ENCODE measurements at places on chromosomes 3 and 15. TPM values are rescaled to one million over a fixed set of nuclear protein-coding genes. Genes with fewer than 3 reads are reported as not detected.

DNA sequence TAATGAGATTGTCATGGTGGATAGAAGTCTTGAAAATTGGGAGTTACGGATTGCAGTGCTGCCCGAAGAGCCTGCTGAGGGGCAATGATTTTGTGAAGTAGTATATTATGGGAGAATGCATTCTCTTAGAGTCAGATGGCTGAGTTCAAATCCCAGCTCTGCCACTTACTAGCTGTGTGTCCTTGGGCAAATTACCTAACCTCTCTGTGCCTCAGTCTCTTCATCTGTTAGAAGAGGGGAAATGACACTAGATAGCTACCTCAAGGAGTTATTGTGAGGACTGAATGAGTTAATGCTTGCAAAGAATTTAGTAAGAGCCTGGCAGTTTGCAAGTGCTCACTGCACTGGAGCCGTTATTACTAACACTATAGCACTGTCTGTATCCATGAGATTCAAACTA lies 15.4 kb downstream of the FGD5 start:
- no peaks in the 10 kb centered on the region for H3K27me3 ChIP-seq
- DNase-seq, result no peak
- no peak overlapping the region for H3K4me3 ChIP-seq
- no peaks in the 10 kb centered on the region for H3K4me1 ChIP-seq

DNA sequence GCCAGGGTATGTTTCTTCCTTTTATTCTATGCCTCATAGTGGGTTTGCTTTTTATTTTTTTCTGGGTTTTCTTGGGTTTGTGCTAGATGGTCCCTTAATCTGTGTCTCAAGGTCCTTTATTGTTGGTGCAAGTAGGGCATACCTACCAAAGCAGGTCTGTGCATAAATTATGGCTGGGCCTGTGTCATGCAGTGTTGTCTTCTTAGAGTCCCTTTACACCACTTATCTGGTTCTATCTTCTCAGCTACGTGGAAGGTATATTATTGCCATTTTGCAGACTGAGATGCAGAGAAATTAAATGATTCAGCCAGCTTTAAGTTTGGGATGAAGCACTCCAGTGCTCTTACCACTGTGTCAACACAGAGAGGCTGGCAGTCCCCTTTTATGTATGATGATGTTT lies 293.5 kb upstream of the SOX2 start:
- H3K27ac ChIP-seq, result no peak overlapping the region
- no peaks in the 10 kb centered on the region for H3K27me3 ChIP-seq
- H3K36me3 ChIP-seq, result no peaks in the 10 kb centered on the region

DNA sequence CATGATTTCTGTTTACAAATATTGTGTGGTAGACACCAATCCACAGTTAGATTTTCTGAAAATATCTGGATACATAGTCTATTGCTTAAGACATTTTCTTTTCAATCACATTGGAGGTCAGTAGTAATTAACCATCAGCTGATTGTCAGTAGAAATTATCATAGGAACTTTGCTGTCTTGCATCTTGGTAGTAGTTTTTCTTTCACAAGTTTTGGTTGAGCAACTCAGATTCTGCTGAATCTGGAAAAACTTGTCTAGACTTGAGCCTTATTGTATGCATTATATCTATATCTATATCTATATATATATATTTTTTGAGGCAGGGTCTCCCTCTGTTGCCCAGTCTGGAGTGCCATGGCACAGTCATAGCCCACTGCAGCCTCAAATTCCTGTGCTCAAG lies 4.0 kb downstream of the RAB11A start:
- no peak for DNase-seq
- H3K4me1 ChIP-seq, result peaks cover 4% of the 10 kb centered on the region
- no peaks in the 10 kb centered on the region for H3K36me3 ChIP-seq
- no peaks in the 10 kb centered on the region for H3K27me3 ChIP-seq
- H3K4me3 ChIP-seq, result no peak overlapping the region

- no peak overlapping the region for H3K27ac ChIP-seq
- no peaks in the 10 kb centered on the region for H3K4me1 ChIP-seq
- no peaks in the 10 kb centered on the region for H3K27me3 ChIP-seq
- no peak for DNase-seq
These were observed 8.9 kb upstream of the MYLK start for GRCh38 chr3:123893012-123893411.

Gene HEMK1
- total RNA-seq, result 26.5 TPM

GRCh38 chr3:15743587-15744009 lies 54.2 kb downstream of the ANKRD28 start:
- no peak overlapping the region for H3K27ac ChIP-seq
- no peaks in the 10 kb centered on the region for H3K36me3 ChIP-seq
- no peaks in the 10 kb centered on the region for H3K27me3 ChIP-seq
- H3K4me1 ChIP-seq, result no peaks in the 10 kb centered on the region
- no peak for DNase-seq
- H3K4me3 ChIP-seq, result no peak overlapping the region

- no peak overlapping the region for H3K4me3 ChIP-seq
- H3K27me3 ChIP-seq, result no peaks in the 10 kb centered on the region
- H3K4me1 ChIP-seq, result no peaks in the 10 kb centered on the region
- no peak overlapping the region for H3K27ac ChIP-seq
These were observed 58.7 kb upstream of the BCHE start for GRCh38 chr3:165895919-165896318.

- H3K4me1 ChIP-seq, result no peaks in the 10 kb centered on the region
- no peak overlapping the region for H3K4me3 ChIP-seq
- no peaks in the 10 kb centered on the region for H3K27me3 ChIP-seq
These were observed 35.0 kb upstream of the ABHD17C start for GRCh38 chr15:80660119-80660518.

DNA sequence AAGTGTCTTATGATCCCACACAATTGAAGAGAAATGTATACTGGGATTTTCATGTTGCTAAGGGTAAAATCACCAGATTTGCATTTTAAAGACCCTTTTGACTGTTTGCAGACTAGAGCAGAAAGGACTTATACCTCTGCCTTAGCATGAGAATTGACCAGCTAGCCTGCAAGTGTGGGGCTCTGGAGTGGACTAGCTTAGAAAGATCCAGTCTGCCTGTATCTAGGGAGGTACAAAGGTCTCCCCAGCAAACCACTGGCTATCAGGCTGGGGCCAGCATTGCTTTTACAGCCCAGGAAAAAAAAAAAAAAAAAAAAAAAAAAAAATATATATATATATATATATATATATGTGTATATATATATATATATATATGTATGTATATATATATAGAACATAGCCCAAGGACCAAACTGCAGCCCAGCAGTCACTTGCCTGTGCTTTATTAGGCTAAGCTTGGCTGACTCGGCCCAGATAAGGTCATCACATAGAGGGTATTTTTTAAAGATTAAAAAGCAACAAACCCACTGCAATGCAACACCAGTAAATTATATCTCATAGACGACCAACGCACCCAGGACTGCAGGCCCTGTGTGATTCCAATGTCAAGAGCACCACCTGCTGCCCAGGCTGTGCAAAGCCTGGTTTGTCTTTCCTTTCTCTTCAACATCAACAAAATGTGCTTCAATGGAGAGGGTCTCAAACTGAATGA lies 63.7 kb downstream of the DCLK3 start:
- H3K27ac ChIP-seq, result no peak overlapping the region
- H3K36me3 ChIP-seq, result no peaks in the 10 kb centered on the region
- no peaks in the 10 kb centered on the region for H3K27me3 ChIP-seq
- DNase-seq, result peak; percentile 29
- no peak overlapping the region for H3K4me3 ChIP-seq
- no peaks in the 10 kb centered on the region for H3K4me1 ChIP-seq

Gene FBXW12
- not detected for total RNA-seq

DNA sequence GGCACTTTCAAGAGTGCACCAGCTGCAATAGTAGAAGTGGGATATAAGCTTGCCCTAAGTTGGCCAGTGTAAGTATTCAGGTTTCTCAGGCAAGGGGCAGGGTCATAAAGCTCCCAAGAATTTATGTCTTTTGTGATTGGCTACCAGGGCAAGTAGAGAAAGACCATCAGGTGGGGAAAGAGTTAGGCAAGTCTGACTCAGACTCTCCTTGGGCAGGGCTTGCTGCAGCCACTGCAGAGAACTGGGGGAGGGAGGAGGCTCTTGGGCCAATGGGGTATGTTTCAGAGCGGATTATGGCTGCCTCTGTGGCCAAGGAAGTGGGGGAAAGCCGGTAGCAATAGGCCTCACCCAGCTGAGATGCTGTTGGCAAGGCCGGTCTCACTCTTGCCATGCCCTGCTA lies 44.6 kb upstream of the SLC25A36 start:
- H3K27me3 ChIP-seq, result no peaks in the 10 kb centered on the region
- no peak overlapping the region for H3K27ac ChIP-seq
- no peak for DNase-seq
- no peaks in the 10 kb centered on the region for H3K36me3 ChIP-seq
- H3K4me3 ChIP-seq, result no peak overlapping the region

DNA sequence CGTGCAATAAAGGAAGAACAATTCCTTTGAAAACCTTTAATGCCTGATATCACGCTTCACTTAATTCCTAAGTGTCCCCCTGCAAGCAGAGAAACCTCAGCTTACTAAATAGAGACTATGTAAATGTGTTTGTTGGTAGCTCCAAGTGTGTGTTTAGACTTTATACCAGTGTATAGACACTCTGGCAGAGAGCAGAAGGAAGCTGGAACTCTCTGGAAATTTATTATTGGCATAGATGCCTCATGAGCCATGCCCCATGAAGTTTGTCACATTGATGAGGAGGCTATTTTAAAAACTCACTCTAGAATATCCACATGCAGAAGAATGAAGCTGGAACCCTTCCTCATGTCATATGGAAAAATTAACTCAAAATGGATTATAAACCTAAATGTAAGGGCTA lies 99.9 kb downstream of the THRB start:
- H3K27ac ChIP-seq, result peak overlapping the region; percentile 23
- H3K4me3 ChIP-seq, result no peak overlapping the region
- no peak for DNase-seq
- H3K36me3 ChIP-seq, result no peaks in the 10 kb centered on the region
- H3K27me3 ChIP-seq, result no peaks in the 10 kb centered on the region
- H3K4me1 ChIP-seq, result peaks cover 10% of the 10 kb centered on the region

DNA sequence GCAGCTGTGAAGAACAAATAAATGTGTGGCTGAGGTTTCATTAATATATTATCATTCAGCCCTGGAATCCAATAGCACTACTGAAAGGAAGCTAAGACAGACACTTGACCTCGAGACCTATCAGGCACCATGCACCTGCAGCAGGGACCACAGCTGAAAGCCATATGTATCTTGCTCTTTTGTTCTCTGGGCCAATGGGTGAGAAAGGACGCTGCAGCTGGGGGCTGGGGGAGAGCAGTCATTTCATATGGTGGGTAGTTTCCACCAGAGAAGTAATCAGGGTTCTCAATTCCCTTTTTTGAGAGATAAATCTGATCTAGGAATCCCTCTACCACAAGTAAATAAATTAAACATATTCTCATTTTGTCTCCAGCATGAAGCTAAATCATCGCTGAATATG lies 225.6 kb upstream of the STRIT1 start:
- H3K4me1 ChIP-seq, result no peaks in the 10 kb centered on the region
- H3K4me3 ChIP-seq, result no peak overlapping the region
- no peaks in the 10 kb centered on the region for H3K27me3 ChIP-seq
- no peak for DNase-seq
- no peaks in the 10 kb centered on the region for H3K36me3 ChIP-seq

- no peaks in the 10 kb centered on the region for H3K36me3 ChIP-seq
- no peak for DNase-seq
- peaks cover 6% of the 10 kb centered on the region for H3K4me1 ChIP-seq
- no peaks in the 10 kb centered on the region for H3K27me3 ChIP-seq
These were observed 59.6 kb downstream of the ABTB1 start for GRCh38 chr3:127732303-127732702.

Gene GOLGA8F
- not detected for total RNA-seq

DNA sequence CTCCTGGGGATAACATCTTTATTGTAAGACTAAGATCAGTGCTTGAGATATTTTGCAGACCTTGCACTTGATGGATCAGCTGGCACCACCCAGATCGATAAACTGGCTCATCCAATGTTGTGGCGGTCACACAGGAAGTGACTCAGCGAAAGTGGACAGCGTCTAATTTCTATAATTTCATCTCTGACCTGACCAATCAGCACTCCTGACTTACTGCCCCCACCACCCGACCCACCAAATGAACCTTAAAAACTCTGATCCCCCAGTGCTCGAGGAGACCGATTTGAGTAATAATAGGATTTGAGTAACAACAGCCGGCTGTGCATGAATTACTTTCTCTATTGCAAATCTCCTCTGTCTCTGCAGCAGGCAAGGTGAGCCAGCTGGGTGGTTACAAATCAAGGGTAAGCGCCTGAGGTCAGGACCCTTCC lies 62.7 kb upstream of the RNU6-1 start:
- no peaks in the 10 kb centered on the region for H3K4me1 ChIP-seq
- DNase-seq, result no peak
- no peaks in the 10 kb centered on the region for H3K36me3 ChIP-seq
- H3K27ac ChIP-seq, result no peak overlapping the region

DNA sequence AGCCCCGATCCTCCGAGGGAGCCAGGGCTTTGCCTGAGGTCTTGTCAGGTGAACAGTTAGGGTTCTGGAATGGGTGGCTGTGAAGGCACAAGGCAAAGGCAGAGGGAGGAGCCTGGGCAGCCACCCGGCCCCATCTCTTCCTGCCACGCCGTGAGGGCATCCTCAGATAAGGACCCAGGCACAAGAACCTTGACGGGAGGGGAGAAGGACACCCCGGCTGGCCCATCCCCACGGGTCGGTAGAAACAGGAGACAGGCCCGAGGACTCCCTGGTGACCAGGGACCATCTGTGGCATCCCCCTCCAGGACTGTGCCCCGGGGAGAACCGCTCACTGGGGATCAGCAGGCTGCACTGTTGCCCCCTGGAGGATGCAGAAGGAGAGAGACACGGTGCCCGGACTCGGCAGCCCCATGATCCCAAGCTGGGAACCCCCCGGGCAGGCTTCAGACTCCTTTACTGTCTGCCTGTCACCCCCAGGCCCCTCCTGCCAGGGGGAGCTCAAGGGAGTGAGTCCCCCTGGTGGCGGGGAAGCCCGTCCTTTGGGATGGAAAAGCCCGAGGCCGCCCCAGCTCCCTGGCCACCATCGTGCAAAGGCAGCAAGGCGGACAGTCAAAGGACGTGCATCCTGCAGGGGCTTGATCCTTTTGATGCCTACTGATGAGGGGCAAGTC lies 12.3 kb upstream of the PCSK6 start:
- no peaks in the 10 kb centered on the region for H3K27me3 ChIP-seq
- H3K4me3 ChIP-seq, result no peak overlapping the region
- H3K4me1 ChIP-seq, result no peaks in the 10 kb centered on the region
- DNase-seq, result no peak

Gene ABHD10
- total RNA-seq, result 25.6 TPM

GRCh38 chr15:53962646-53963561 lies 15.3 kb upstream of the UNC13C start:
- H3K4me1 ChIP-seq, result no peaks in the 10 kb centered on the region
- no peak overlapping the region for H3K27ac ChIP-seq
- H3K27me3 ChIP-seq, result no peaks in the 10 kb centered on the region
- no peaks in the 10 kb centered on the region for H3K36me3 ChIP-seq
- H3K4me3 ChIP-seq, result no peak overlapping the region
- no peak for DNase-seq

All from uterus (tissue), 4 donors.